ENCODE measurements at places on chromosomes 13 and 19.

- no peak for DNase-seq
Observed at GRCh38 chr13:80037505-80037888, 303.4 kb downstream of the SPRY2 start.

- DNase-seq, result no peak
Observed at GRCh38 chr13:85755123-85755522, 44.1 kb downstream of the SLITRK6 start.

- no peak for DNase-seq
Observed at GRCh38 chr13:27043013-27043412, 128.6 kb downstream of the USP12 start.

- no peak for DNase-seq
Observed at GRCh38 chr13:81139987-81140386, 799.1 kb upstream of the SPRY2 start.

GRCh38 chr19:45439569-45440258 lies 16.0 kb upstream of the ERCC1 start:
- DNase-seq, result peak; percentile 56

DNA sequence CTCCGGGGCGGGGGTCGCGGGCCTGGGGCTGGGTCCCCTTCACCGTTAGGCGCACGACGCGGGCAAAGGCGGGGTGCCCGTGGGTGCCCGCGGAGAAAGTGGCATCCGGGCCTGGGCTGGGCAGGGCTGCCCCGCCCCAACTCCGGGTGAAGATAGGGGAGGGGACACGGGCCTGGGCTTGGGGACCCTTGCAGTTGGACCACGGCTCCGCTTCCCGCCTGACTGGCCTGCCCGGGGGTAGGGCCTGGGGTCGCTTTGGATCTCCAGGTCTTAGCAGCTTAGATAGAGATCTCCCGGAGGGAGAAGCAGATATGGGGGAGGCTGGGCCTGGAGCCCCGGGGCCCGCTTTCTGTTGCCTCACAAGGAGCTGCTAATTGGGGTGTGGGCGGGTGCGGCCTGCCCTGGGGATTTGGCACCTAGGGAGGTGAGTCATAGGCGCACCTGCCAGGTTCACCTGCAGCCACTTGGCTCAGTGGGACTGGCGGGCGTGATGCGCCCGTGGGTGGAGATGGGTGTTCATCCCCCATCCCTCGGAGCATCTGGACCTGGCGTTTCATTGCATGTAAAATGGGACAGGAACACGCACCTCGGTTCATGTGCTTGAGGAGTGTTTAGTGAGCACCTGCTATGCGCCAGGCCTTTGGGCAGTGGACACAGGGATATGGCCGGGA lies 585 bp downstream of the MAP1S start:
- no peak for DNase-seq

DNA sequence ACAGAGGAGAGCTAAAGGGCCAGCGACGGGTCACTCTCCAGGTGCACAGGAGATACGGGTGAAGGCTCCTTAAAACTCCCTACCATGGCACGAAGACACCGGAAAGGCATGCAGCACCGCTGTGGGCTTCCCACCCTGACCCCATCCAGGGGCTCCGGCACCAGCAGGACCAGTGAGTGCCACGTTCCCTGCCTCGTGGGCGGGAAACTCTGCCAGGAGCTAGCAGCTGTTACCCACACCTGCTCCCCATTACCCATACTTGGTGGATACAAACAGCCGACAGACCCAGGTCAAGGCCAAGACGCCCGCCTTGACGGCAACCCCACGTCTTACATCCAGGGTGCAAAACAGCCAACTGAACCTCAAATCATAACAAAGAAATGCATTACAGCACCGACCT lies 56.7 kb downstream of the GNG7 start:
- DNase-seq, result no peak

- DNase-seq, result no peak
Observed at GRCh38 chr13:23609414-23609760, 39.2 kb downstream of the TNFRSF19 start.

DNA sequence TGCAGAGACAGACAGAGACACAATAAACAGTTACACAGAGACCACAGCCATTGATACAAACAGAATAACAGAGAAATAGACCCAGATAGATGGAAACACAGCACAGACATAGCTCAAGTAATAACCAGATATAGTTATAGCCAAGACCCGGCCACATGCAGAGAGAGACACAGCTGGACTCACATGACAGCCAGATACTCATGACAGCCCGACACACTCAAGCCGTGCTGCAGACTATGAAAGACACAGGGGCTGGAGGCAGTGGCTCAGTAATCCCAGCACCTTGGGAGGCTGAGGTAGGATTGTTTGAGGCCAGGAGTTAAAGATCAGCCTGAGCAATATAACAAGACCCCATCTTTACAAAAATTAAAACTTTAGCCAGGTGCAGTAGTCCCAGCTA lies 1.6 kb upstream of the DENND1C start:
- DNase-seq, result no peak

DNA sequence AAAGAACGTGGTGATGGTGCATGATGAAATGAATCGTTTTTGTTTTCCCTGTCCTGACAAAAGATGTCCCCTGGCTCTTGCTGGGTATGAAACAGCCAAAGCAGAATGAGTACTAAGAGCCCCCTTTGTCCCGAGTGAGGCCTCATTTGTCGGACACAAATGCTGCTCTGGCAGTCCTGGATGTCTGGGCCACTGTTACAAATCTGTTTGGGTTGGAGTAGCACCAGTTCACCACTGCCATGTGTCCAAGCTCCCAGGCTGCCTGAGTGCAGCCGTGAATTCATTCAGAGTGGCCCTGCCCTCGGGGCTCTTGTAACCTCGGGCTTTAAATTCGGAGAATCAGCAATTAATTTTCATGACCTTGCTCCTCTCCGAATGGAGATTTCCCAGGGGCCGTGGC lies 182.4 kb downstream of the NUFIP1 start:
- no peak for DNase-seq

DNA sequence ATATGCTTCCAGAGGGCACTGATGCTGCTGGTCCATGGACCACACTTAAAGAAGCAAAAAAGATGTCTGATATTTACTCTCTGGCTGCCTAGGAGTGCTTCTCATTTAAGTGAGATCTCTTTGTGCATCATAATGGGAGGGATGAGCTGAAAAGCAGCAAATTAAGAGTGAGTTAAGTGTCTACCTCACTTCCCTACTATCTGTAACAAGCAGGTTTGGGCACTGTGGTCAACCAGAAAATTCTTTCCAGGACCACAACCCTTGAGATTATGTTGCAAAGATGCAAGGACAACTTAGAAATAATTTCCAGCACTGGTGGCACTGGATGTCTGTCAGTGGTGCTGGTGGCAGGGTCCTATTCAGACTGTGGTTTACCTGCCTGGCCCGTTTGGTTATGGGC lies 52.1 kb upstream of the USPL1 start:
- no peak for DNase-seq

- no peak for DNase-seq
Observed at GRCh38 chr13:38535261-38535660, 151.6 kb upstream of the FREM2 start.

DNA sequence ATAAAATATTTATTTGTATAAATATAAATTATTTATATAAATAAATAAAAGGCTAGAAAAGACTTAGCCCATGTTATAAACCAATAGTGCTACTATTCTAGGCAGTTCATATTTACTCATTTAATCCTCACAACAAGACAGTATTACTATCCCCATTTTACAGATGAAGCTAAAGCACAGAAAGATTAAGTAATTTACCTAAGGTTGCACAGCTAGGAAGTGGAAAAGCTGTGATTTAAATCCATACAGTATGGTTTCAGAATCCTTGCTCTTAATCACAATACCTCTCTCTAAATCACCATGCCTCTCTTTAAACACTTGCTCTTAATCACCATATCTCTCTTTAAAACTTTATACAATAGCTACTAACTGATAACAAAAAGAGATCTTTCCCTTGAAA lies 13.8 kb downstream of the SPRYD7 start:
- no peak for DNase-seq

DNA sequence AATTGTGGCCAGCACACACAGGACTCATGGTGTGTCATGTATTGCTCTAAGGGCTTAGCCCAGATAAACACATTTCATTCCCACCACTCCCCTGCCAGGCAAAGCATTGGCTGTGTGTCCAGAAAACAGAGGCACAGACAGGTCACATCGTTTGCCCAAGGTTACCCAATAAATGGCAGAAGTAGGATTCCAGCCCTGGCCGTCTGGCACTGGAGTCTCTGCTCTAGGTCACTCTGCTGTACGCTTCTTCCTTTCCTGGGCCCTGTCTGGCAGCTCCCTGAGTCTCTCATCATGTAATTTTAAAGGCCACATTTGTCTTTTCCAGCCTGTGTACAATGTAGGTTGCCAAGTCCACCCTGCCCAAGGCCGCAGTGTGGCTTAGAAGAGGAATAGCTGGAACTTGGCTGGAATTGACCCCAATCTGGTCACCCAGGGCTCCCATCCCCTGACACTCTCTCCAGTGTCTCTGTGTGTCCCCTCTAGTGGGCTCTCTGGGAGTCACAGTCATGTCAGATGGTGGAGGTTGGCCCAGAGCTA lies 264.5 kb upstream of the TSHZ3 start:
- DNase-seq, result no peak

DNA sequence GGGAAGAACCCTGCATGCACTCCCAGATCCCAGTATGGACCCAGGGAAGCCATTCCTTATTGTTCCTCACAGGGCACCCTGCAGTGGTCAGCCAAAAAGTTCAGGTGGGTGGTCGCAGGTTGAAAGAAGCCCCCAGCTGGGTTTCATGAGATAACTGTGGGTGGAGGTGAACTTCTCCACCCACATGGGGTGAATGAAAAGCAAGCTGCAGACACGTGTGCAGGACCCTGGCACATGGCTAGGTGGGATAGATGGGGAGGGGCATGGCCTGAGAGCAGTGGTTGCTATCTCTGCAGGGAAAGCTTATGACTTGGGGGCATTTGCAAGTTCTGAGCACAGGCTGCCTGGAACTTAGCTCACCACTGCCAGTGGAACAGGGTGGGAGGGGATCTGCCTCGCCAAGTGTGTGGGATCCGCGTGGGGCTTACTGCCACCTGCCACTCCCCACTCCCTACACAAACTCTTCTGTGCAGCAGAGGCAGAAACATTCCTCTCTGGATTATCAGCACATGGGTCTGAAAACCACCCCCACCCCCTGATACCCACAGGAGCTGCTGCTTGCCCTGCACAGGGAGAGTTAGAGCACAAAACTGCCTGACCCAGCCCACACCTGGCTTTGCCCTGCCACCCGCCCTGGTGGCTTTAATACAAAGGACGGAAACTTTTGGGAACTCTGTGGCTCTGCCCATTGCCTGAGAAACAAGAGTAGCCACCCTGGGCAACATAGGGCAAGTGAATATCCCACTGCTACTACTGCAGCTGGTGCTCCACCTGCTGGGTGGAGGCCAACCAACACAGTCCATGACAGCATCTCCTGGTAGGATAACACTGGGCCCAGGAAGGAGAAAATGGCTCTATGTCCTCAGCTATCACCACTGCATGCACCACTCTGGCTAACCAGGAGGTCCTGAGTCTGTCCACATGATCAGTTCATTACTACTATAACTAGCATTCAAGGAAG lies 24.4 kb downstream of the PLA2G4C start:
- no peak for DNase-seq

- no peak for DNase-seq
Observed at GRCh38 chr19:30393046-30393445, 20.9 kb downstream of the ZNF536 start.

GRCh38 chr13:94860981-94861407 lies 148.6 kb upstream of the SOX21 start:
- DNase-seq, result no peak

DNA sequence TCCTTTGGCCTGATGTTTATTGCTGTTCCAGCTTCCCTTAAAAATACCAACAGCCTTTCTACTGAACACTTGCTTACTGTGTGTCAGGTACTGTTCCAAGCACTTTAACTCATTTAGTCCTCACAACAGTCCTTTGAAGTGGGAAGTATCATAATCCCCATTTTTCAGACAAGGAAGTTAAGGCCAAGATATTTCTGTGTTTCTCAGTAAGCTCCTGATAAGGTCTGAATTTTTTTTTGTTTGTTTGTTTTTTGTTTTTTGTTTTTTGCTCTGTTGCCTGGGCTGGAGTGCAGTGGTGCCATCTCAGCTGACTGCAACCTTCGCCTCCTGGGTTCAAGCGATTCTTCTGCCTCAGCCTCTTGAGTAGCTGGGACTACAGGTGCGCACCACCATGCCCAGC lies 7.5 kb downstream of the SNRPA start:
- no peak for DNase-seq

GRCh38 chr19:38039966-38040365 lies 133.0 kb downstream of the SIPA1L3 start:
- DNase-seq, result no peak

DNA sequence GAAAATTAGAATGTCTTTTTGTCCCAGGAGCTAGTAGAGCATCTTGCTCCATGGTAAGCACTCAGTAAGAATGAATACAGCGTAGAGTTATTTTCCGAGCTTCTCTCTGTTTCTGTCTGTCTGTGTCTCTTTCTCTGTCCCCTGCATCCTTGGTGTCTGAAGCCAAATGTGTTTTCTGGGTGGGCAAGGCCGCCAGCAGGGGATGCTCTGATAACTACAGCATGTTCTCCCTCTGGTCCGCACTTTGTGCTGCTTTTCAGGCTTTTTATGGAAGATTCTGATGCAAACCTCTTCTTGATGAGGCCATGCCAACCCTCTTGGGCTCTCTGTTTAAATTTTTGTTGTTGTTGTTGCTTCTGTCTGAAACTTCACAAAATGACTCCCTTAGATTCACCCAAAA lies 142.8 kb upstream of the UBL3 start:
- no peak for DNase-seq

GRCh38 chr13:92735909-92736308 lies 490.7 kb upstream of the GPC6 start:
- no peak for DNase-seq

GRCh38 chr13:24459234-24459633 lies 53.3 kb downstream of the PARP4 start:
- DNase-seq, result no peak

GRCh38 chr13:91904597-91904996 lies 506.2 kb downstream of the GPC5 start:
- DNase-seq, result no peak

- no peak for DNase-seq
Observed at GRCh38 chr13:42011601-42012350, 36.7 kb upstream of the DGKH start.

DNA sequence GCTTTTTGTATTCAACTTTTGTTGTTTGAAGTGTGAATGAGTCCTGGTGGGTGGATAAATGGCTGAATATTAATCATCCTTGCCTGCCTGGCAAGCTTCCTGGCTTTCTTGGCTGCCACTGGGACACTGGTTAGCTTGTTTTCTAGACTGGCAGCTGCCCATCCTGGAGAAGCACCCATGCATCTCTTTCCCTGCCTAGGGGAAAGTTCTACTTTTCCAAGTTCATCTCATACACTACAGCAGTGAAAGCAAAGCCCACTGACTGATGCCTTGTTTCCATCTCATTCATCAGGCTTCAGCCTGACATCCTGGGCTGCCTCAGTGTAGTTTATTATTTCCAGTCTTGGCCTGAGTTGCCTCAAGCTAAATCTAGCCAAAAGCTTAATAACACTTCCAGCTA lies 244.8 kb downstream of the PCDH20 start:
- DNase-seq, result no peak

Data from omental fat pad (tissue), 4 donors.